CD4-positive, alpha-beta memory T cell (primary cell): ENCODE measurements at places on chromosomes 6 and 20. TPM values are rescaled to one million over a fixed set of nuclear protein-coding genes. Genes with fewer than 3 reads are reported as not detected.

- H3K27ac ChIP-seq = no peak overlapping the region
- H3K4me1 ChIP-seq = no peaks in the 10 kb centered on the region
- H3K36me3 ChIP-seq = no peaks in the 10 kb centered on the region
- H3K27me3 ChIP-seq = no peaks in the 10 kb centered on the region
- DNase-seq = no peak
Observed at GRCh38 chr20:51760905-51761546, 7.2 kb downstream of the ATP9A start.

DNA sequence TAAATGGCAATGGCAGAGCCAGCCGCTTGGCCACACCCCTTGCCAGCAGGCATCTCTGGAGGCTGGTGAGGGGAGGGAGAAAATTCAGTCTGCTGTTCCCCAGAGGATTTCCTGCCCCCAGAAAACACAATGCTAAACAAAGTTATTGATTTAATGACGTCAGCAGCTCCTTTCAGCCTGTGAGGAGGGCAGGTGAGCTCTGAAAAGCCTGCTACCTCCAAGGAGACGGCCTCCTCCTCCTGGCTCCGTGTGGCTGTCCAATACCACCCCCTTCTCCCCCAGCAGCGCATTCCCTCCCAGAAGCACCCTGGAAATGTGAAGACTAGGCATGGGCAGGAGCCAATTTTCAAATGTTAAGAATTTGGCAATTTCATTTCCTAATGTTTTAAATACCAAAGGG lies 393.1 kb downstream of the ZFAND3 start:
- H3K27ac ChIP-seq = no peak overlapping the region
- DNase-seq = no peak
- H3K4me1 ChIP-seq = peaks cover 6% of the 10 kb centered on the region

GRCh38 chr6:158010591-158011477 lies 29.2 kb downstream of the SYNJ2 start:
- no peaks in the 10 kb centered on the region for H3K27me3 ChIP-seq
- H3K27ac ChIP-seq = no peak overlapping the region
- no peak for DNase-seq

Gene MUC22
- not detected for total RNA-seq

- H3K27ac ChIP-seq = no peak overlapping the region
- H3K36me3 ChIP-seq = peaks cover 65% of the 10 kb centered on the region
- no peaks in the 10 kb centered on the region for H3K27me3 ChIP-seq
- no peak overlapping the region for H3K4me3 ChIP-seq
Observed at GRCh38 chr6:36968266-36968977, 13.9 kb downstream of the PI16 start.

Gene KCNQ5
- total RNA-seq = 4.2 TPM

Gene BLCAP
- total RNA-seq = 87.5 TPM

GRCh38 chr20:2338411-2339066 lies 42.2 kb upstream of the TGM6 start:
- no peak for DNase-seq
- no peaks in the 10 kb centered on the region for H3K36me3 ChIP-seq
- no peaks in the 10 kb centered on the region for H3K27me3 ChIP-seq
- H3K4me1 ChIP-seq = no peaks in the 10 kb centered on the region
- no peak overlapping the region for H3K27ac ChIP-seq
- H3K4me3 ChIP-seq = no peak overlapping the region

DNA sequence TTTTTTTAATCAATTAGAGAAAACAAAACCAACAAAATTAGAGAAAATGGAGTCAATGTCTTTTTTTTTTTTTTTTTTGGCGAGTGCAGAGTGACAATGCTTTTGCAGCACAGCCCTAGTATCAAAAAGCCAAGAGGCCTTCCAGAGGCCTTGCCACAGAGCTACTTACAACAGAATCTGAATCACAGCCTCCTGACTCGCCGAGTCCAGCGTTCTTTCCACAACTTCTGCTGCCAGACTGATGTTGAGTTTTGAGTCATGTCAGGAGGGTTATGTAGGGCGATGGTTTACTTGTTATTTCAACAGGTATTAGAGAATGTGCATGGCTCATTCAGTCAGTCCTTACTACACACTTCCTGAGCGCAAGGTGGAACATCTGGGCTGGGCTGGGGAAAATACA lies 88.6 kb downstream of the FNDC1 start:
- H3K36me3 ChIP-seq = no peaks in the 10 kb centered on the region
- no peak overlapping the region for H3K4me3 ChIP-seq
- H3K4me1 ChIP-seq = no peaks in the 10 kb centered on the region
- H3K27ac ChIP-seq = no peak overlapping the region
- DNase-seq = no peak

Gene KIAA0408
- 6.9 TPM for total RNA-seq

Gene TRIM38
- total RNA-seq = 37.7 TPM

DNA sequence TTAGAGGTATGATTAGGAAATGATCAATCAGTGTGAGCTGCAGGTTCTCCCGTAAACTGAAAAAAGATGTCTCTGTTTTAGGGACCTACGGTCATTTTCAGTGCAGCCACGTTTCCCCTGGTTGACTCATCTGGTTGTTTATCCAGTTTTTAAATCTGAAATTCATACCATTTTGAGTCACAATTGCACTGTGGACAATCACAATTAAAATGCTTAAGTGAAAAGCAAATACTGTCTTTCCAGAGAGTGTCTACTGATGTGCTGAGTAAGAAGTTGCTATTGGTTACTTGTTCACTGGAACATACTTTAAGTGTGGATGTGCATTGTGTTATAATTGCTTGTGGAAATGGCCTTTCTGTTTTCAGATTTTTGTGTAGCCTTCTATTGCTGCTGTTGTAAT lies 305.1 kb upstream of the SASH1 start:
- H3K36me3 ChIP-seq = no peaks in the 10 kb centered on the region
- H3K27me3 ChIP-seq = no peaks in the 10 kb centered on the region
- H3K27ac ChIP-seq = no peak overlapping the region
- DNase-seq = no peak
- H3K4me1 ChIP-seq = no peaks in the 10 kb centered on the region

Gene NOTCH4
- 0.35 TPM for total RNA-seq

DNA sequence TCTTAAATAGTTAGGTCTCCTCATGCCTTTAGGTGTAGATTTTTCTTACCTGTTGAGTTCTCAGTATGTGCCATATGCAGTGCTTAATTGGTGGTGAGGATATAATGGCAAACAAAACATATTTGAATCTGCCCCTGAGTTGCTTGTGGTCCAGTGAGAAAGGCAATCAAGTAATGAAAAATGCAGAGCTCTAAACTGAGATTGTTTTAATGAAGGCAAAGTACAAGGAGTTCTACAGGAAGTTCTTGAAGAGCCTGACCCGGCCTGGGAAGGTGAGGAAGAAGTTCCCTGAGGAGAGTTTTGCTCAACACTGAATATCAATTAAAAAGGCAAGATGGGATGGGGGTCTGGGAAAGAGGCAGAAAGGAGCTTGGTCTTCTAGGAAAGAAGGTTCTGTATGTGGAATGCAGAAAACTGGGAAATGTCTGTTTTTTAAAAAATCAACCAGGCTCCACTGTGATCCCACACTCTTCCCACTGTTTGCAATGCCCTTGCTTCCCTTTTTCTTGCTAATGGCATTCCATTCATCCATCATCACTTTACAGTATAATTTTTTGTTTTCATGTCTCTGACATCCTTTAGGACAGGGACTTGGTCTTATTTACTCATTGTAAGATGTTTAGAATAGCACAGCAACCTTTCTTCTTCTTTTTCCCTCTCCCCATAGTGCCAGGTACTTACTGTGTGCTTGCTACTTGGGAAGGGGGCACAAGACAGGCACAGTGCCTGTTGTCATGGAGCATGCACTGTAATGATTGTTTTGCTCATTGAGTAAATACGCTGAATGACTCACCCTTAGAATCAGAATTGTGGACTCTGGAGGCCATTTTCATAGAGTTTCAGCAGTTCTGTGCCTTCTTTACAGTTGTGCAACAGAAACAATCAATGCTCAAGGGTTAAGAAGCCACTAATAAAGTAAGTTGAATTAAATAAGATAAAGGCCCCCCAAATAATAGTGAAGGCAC lies 64.3 kb downstream of the ANKS1A start:
- DNase-seq = no peak
- no peak overlapping the region for H3K4me3 ChIP-seq
- H3K27ac ChIP-seq = no peak overlapping the region
- no peaks in the 10 kb centered on the region for H3K4me1 ChIP-seq
- no peaks in the 10 kb centered on the region for H3K27me3 ChIP-seq

- H3K36me3 ChIP-seq = no peaks in the 10 kb centered on the region
- DNase-seq = no peak
- H3K4me1 ChIP-seq = no peaks in the 10 kb centered on the region
- no peak overlapping the region for H3K4me3 ChIP-seq
Observed at GRCh38 chr20:53053595-53053994, 81.4 kb downstream of the TSHZ2 start.

Gene IP6K3
- total RNA-seq = not detected

DNA sequence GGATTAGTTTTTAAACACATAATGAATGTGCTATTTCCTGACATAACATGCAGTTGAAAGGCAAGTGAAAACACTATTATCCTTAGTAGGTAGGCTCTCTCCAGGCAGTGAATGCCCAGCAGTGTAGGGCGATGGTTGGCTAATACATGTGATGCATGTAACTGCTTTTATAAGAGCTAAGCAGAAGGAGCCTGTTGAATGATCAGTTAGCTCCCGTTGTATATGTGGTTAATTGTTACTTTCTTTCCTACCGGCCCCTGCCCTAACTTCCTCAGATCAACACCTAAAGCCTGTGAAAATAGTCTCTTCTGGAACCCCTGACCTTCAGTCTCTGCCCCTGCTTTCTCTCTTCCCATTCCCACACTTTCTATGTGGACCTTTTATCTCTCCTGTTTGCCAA lies 10.5 kb downstream of the SOX4 start:
- no peaks in the 10 kb centered on the region for H3K4me1 ChIP-seq
- DNase-seq = no peak
- no peak overlapping the region for H3K27ac ChIP-seq
- no peaks in the 10 kb centered on the region for H3K36me3 ChIP-seq

GRCh38 chr6:39214846-39215639 lies 14.2 kb downstream of the KCNK5 start:
- DNase-seq = no peak
- H3K4me1 ChIP-seq = peaks cover 5% of the 10 kb centered on the region
- H3K27ac ChIP-seq = no peak overlapping the region
- no peaks in the 10 kb centered on the region for H3K27me3 ChIP-seq
- no peak overlapping the region for H3K4me3 ChIP-seq
- H3K36me3 ChIP-seq = no peaks in the 10 kb centered on the region

GRCh38 chr6:143528164-143528811 lies 16.8 kb upstream of the FUCA2 start:
- H3K4me3 ChIP-seq = no peak overlapping the region
- no peak for DNase-seq
- H3K4me1 ChIP-seq = peaks cover 26% of the 10 kb centered on the region

Gene COL19A1
- total RNA-seq = not detected

DNA sequence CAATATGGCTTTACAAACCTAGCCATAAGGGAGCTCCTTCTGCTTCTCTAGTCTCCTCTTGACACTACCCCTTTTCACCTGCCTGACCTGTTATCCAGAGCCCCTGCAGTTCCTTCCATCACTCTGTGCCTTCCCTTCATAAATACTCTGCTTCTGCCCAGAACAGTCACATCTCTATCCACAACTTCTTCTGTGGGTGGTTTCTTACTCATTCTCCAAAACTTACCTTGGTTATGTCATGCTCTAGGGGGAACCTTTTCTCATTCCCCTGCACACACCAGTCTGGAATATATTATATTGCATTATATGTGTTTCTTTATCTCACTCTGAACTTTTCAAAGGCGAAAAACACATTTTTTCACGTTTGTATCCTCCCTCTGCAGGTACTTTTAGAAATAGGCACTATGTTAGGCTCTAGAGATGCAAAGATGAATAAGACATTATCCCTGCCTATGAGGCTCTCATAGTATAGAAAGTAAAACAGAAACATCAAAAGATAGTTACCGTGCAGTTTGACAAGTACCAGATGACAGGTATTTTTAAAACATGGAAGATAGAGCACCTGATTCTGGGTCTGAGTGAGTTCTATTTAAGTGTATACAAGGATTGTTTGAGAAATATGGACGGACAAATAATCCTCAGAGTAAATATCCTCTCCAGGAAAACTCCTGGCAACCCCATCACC lies 51.5 kb downstream of the AIG1 start:
- DNase-seq = no peak
- H3K27me3 ChIP-seq = no peaks in the 10 kb centered on the region
- no peak overlapping the region for H3K27ac ChIP-seq
- H3K4me1 ChIP-seq = no peaks in the 10 kb centered on the region
- H3K4me3 ChIP-seq = no peak overlapping the region

Gene BANF2
- not detected for total RNA-seq

Gene APOBEC2
- total RNA-seq = not detected

GRCh38 chr6:157946865-157947532 lies 34.7 kb upstream of the SYNJ2 start:
- H3K27ac ChIP-seq = no peak overlapping the region
- no peak for DNase-seq
- H3K27me3 ChIP-seq = no peaks in the 10 kb centered on the region
- no peak overlapping the region for H3K4me3 ChIP-seq
- H3K36me3 ChIP-seq = peaks cover 3% of the 10 kb centered on the region

GRCh38 chr20:49976542-49976941 lies 6.2 kb upstream of the SNAI1 start:
- H3K27ac ChIP-seq = no peak overlapping the region
- no peaks in the 10 kb centered on the region for H3K36me3 ChIP-seq
- H3K4me3 ChIP-seq = no peak overlapping the region
- no peak for DNase-seq

GRCh38 chr6:56529594-56530191 lies 113.0 kb downstream of the DST start:
- no peaks in the 10 kb centered on the region for H3K36me3 ChIP-seq
- no peak overlapping the region for H3K4me3 ChIP-seq
- H3K27me3 ChIP-seq = no peaks in the 10 kb centered on the region
- no peak for DNase-seq
- H3K4me1 ChIP-seq = no peaks in the 10 kb centered on the region

- no peak for DNase-seq
- no peaks in the 10 kb centered on the region for H3K36me3 ChIP-seq
- peaks cover 58% of the 10 kb centered on the region for H3K4me1 ChIP-seq
- H3K27ac ChIP-seq = no peak overlapping the region
- no peak overlapping the region for H3K4me3 ChIP-seq
Observed at GRCh38 chr6:7150381-7151064, 42.8 kb downstream of the RREB1 start.

Gene RNF39
- total RNA-seq = not detected

DNA sequence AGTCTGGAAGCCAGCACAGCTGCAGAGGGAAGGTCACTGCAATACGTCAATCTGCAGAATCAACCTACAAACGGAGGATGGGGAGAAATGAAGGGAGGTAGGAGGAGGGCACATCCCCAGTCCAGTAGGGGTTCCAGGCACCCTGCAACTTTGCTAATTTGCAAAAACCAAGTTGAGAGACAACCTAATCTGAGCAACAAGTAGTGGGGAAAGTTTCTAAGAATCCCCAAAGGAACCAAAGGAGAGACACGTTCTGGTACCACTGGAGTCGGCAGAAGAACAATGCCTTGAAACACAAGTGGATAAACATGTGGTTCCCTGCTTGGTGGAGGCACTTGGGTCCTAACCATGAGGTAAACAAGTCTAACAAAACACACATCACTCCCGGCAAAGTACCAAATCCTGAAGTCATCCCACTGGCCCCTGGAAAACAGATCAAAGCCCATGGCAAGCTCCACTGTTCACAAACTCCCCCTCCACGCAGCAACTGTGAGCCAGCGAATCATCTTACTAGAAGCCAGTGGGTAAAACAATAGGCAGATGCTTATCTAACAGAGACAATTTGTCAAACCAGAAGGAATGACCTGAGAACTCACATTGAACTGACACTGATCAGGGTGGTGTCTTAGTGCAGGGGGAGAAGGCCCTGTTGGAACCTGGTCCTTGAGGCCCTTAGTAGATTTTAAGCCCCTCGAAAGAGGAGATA lies 4.7 kb downstream of the MRPS18A start:
- no peak for DNase-seq
- H3K4me1 ChIP-seq = peaks cover 18% of the 10 kb centered on the region
- H3K4me3 ChIP-seq = no peak overlapping the region
- no peak overlapping the region for H3K27ac ChIP-seq
- H3K27me3 ChIP-seq = no peaks in the 10 kb centered on the region
- peaks cover 35% of the 10 kb centered on the region for H3K36me3 ChIP-seq

Gene TRIM10
- not detected for total RNA-seq
